Activated naive CD8-positive, alpha-beta T cell treated with anti-CD3 and anti-CD28 coated beads, Interleukin-2, amount 50 U/mL, for 16 hours (primary cell): ENCODE measurements at places on chromosomes 7 and 10.

- no peak for DNase-seq
Measured at GRCh38 chr10:91643700-91644099, 10.8 kb upstream of the PPP1R3C start.

- no peak for DNase-seq
Measured at GRCh38 chr10:97759158-97759887, 12.5 kb downstream of the SFRP5 start.

DNA sequence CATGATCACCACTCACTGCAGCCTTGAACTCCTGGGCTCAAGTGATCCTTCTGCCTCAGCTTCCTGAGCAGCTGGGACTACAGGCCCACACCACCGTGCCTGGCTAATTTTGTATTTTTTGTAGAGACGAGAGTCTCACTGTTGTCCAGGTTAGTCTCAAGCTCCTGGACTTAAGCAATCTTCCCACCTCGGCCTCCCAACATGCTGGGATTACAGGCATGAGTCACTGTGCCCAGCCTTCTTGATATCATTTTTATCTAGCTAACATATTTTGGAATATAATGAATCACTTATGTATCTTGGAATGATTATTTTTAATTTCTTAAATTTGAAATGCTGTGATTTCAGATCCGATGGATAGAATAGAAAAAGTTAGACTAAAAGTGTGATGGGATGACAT, 18.4 kb downstream of the ARL4A start:
- DNase-seq: no peak

DNA sequence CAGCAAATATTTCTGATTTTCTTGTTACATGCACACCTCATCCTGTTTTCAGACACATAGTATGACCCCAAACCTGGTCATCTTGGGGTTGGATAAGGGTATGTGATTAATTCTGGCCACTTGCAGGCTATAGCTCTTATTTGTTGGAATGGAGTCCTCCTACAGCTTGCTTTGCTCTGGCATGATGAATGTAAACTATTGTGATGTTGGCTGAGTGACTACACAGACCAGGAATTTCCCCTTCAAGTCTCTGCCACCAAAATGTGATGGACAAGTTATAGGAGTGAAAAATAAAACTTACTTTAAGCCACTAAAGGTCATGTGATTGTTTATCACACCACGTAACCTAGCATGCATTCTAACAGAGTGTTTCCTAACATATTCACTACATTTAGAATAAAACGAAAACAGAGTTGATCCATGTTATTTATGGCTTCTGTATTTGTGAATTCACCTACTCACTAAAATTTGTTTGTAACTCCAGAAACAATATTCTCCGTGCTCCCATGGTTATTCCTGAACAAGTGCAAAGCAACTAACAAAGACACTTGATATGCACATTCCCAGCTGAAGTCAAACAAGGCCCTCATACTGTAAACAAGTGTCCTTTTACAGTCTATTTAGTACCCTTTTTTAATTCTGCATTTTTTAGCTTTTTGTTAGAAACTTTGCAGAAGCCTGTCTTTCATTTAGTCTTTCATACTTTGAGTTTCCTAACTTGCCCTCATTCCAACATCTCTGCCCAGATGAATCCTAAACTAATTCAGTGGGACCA, 599.2 kb upstream of the PCDH15 start:
- DNase-seq: no peak

DNA sequence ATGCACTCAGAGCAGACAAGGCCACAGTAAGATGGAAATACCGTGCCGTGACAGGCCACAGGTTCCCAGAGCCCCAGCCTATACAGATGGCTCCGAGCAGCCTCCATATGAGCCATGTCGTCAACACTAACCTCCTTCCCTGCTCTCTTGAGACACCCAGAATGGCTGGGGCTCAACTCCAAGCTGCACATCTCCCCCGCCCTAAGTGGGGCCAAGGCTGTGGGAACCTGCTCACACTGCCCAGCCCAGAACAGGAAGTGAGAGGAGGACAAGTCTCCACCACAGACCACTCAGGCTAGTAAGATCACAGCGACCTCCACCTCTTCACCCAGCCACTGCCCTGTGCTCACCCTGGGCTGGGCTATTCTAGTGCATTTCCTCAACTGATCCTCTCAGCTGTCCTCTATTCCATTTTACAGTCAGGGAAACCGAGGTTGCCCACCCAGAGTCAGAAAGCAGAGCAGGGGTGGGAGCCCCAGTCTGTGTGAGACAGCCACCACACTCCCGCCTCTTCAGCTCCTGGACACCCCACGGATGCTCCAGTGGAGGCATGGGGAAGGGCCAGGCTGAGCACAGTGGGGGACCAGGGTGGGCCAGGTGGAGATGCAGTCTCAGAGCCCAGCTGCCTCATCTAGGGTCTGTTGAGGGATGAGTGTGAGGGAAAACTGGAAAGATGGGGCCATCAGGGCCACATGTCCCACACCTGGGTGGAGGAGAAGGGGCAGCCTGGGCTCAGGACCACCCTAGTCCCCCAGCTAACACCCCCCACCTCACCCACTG, 11.6 kb downstream of the GRID1 start:
- no peak for DNase-seq

GRCh38 chr10:128137877-128138276, 11.7 kb upstream of the MKI67 start:
- no peak for DNase-seq

GRCh38 chr10:109853921-109854320, 69.4 kb downstream of the XPNPEP1 start:
- DNase-seq: no peak

DNA sequence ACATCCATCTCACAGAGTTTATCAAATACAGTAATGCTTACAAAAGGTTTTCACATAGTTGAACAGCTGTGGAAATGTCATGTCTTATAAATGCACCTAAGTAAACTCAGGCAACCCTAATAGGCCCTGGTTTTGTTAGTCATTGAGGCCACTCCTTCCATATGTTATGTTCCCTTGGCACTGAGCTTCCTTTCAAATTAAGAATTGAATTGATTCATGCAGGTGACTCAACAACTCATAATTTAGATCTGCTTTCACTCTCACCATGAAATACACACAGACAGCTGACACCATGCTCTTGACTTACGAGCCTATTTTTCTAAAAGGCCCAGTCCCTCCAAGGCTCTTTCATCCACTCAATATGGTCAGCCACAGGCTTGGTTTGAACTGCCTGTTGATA, 476.9 kb downstream of the KCNMA1 start:
- no peak for DNase-seq

- DNase-seq: no peak
Measured at GRCh38 chr7:140972344-140972743, 42.4 kb downstream of the MRPS33 start.

GRCh38 chr7:16804674-16805439, at the start of gene AGR2:
TSS of gene AGR2 (minus strand) at chr7:16804999. CDS start at chr7:16801796, 3,203 bp downstream.
- no peak for DNase-seq

DNA sequence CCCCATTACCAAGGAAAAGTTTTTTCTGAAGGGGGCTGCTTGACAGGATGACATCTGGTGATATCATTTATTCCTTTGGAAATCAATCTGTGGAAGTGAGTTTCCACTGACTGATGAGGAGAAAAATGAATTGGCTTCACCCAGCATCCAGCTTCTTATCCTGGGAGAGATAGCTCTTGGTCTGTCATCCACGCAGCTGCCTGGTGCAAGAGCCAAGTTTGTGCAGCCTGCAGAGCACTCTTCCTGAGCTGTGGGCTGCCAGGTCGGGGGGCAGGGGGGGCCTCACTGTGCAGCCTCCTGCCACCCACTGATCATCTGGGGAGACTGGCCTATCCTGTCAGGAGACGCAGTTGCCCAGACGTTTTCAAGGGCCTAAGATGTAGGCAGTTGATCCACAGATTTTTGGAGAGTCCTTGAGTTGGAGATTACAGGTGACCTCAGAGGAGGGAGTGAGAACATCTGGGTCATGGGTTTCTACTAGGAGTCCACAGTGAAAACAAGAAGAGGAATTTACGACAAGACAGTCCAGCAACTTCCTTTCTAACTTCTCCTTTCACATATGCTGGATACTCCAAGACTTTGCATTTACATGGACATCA, 75.4 kb downstream of the EGFR start:
- no peak for DNase-seq

DNA sequence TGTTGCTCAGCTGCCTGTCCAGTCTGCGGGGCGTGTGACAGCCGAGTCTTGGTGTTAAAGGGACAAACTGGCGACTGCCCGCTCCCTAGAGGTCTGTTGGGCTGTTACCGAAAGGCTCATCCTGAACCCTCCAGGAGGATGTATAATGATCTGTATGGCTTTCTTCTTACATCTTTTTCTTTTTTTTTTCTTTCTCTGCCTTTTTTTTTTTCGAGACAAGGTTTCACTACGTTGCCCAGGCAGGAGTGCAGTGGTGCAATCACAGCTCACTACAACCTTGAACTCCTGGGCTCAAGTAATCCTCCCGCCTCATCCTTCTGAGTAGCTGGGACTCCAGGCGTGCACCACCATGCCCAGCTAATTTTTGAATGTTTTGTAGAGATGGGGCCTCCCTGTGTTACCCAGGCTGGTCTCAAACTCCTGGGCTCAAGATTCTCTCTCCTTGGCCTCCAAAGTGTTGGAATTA, 857 bp downstream of the INTS15 start:
- DNase-seq: no peak
